Activated CD8-positive, alpha-beta memory T cell treated with anti-CD3 and anti-CD28 coated beads for 24 hours (primary cell): ENCODE measurements at places on chromosomes 6 and 20.

DNA sequence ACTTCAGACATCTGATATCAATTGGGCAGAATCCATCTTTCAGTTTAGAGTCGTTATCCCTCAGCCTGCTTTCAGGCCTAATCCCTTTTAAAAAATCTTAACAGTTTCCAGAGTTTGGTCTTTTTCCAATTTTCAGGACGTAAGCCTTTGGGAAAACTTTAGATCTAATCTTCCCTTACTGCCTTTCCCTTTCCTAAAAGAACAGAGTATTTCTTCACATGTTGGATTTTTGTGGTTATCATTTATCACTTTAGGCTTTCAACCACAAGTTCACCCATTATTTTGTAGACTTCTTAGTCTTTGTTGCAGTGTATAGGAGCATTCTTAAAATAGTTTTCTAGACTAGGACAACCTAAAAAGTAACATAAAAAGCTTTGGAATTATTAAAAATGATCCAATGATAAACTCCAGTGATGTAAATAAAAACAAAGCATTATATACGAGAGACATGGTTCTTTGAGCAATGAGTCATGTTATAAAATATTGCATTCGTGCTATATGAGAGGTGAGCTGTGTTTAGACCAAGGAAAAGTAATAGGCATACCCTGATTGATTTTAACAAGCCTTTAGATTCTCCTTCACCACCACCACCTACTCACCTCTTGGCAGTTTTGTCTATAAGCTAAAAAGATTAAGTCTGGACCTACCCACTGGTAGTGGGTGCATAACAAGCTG lies 90.4 kb upstream of the MCHR2 start:
- DNase-seq = no peak

- DNase-seq = no peak
These were observed 4.0 kb downstream of the HUS1B start for GRCh38 chr6:652865-653264.

DNA sequence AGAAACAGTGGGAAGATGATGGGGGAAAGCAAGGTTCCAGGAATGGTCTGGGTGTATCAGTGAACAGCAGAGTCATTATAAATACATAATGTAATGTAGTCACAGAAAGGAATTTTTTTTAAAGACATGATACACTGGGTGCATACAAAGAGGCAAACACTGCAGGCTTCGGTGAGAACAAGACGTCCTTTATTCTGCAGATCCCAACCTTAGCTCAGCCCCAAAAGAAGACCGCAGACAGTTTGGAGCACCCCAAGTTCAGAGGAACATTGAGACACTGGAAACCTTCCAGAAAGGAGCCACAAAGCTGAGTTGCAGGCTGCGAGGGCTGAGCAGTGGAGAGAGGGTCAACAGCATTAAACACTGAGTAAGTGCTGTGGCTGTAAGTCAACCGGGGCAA lies 30.6 kb upstream of the FOXC1 start:
- DNase-seq = no peak

- no peak for DNase-seq
These were observed 6.6 kb upstream of the SAMHD1 start for GRCh38 chr20:36957875-36958667.

DNA sequence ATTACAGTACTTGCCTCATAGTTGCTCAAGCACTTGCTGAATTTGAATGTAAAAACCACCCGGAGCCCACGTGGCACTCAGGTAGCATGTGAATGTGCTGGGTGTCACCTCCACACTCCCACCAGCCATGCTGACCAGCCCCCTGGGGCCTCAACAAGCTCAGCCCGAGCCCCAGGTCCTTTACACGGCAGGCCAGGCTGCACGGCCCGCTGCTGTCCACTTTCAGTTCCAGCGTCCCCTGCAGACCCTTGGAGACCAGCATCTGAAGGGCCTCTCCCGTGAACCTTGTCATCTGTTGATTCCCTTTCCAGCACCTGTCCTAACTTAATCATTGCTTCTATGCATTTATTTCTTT lies 33.3 kb upstream of the ZBP1 start:
- peak; percentile 51 for DNase-seq

- no peak for DNase-seq
These were observed 10.3 kb downstream of the PREX1 start for GRCh38 chr20:48817367-48818030.

DNA sequence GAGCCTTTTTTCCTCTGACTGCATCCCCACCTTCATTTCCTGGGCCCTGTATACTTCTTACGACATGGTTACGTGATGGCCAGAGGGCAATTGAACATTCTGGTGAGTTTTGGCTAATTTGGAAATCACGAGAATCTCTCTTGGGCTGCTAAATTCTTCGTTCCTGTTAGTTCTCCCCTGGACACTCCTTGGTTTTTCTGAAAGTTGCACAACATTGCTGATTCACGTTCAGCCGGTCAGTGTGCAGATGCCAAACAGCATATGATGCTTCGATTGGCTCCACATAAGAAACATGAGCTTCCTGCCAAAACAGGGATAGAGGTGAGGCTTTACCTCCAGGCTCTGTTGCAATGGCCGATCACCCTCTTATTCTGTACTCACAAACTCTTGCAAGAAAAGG lies 119.4 kb upstream of the LY86 start:
- no peak for DNase-seq

GRCh38 chr6:37576336-37576737 lies 76.6 kb upstream of the CCDC167 start:
- DNase-seq = no peak

GRCh38 chr20:25290646-25291431 lies 43.0 kb downstream of the PYGB start:
- no peak for DNase-seq

- DNase-seq = no peak
These were observed 26.4 kb upstream of the DLGAP4 start for GRCh38 chr20:36279776-36280175.

DNA sequence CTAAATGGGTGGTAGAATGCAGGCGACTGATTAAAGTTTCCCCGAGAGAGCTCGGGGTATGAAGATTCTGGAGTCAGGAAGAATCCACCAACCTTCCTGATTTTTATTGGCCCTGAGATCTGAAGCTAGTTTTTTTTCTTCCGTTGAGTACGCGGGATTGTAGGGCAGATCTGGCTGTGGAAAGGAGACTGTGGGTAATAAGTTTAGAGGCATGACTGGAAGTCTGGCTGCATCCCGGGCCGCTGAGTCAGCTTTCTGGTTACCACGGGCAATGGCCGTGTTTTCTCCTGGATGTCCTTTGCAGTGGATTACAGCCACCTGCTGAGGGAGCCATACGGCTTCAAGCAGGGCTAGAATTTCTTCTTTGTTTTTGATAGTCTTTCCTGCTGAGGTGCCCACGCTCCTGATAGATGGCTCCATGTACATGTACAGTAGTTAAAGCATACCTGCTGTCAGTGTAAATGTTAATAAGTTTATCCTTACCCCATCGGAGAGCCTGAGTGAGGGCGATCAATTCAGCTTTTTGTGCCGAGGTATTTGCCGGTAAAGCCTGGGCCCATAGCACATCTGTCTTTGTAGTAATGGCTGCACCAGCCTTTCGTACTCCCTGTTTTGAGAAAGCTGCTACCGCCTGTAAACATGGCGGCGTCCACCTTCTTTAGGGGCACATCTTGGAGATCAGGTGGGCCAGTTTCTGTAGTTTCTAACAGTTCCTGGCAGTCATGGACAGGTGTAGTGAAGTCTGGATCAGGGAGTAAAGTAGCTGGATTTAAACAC lies 154.0 kb downstream of the TRIM27 start:
- DNase-seq = no peak

DNA sequence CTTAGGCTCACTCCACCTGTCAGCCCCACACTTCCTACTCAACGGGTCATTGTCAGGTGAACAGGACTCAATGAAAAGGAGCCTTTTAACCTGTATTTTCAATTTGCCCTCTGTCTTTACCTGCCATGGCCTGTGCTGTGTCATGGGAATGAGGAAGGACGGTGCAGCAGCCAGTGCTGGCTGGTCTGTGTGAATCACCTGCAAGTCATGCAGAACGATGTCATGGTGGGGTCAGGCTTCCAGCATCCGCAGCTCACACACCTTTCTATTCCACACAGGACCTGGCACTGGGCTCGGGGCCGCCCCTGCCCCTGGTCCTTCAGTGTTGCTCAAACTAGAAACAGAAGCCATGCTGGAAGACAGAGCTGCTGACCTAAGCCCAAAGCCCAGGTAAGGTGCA lies 188.7 kb upstream of the GMDS start:
- no peak for DNase-seq

DNA sequence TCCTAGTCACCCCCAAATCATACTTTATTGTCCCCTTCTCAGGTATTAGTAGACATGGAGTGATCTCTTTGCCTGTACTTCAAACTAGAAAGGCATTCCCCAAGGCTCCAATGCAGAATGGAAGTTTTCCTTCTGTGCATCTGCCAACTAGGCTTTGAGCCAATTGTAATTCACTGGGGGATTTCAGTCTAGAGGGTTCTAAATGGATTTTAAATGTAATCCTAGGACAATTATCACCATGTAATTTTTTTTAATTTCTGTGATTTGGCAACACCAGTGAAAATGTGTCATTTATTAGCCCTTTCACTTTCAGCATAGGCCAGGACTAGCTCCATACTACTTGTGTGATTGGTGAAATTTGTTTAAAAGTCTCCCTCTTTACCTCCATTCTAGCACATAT lies 557.6 kb upstream of the MARCKS start:
- no peak for DNase-seq

DNA sequence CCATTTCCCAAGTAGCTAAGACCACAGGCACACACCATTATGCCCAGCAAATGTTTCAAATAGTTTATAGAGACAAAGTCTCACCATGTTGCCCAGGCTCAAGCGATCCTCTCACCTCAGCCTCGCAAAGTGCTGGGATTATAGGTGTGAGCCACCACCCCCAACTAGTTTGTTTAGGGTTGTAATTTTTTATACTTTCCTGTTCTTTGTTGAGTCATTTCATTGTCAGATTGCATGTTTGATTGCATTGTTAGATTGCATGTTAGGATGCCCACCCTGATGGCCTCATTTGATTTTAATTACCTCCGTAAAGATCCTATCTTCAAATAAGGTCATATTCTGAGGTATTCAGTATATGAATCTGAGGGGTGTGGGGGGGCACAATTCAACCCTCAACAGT lies 73.3 kb upstream of the SASH1 start:
- DNase-seq = no peak

DNA sequence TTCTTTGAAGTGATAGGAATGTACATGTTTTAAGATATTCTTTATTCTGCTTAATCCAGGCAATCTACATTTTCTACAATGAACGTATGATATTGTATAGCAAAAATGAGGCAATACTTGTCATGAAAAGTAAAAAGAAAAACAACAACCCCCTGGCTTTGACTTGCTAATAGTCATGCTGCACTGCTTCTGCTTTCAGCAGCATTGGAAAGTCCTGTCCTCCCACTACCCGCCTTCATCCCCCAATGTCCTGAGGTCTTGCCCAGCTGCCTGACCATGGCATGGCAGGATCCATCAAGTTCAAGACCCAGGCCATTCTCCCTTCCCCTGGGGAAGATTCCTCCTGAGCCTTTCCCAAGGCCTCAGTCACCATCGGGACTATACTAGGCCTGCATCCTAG lies 156.5 kb downstream of the SH3BGRL2 start:
- no peak for DNase-seq

DNA sequence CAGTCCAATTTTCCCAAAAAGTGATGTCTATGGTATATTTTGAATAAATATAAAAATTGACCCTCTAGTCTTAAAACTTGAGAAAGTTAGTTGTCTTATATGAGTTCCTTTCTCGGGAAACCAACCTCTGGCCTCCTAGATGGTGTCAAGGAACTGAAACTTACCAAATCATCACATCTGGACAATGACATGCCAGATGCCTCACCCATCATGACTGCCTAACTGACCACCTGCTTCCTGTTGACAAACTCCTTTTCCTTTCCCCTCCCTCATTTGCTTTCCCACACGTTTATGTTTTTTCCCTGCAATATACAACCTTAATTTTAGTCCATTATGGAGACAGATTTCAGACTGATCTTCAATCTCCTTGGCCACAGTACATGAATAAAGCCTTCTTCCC lies 731.0 kb downstream of the EPHA7 start:
- DNase-seq = no peak

- no peak for DNase-seq
These were observed 19.3 kb downstream of the ENTPD6 start for GRCh38 chr20:25214819-25215218.

DNA sequence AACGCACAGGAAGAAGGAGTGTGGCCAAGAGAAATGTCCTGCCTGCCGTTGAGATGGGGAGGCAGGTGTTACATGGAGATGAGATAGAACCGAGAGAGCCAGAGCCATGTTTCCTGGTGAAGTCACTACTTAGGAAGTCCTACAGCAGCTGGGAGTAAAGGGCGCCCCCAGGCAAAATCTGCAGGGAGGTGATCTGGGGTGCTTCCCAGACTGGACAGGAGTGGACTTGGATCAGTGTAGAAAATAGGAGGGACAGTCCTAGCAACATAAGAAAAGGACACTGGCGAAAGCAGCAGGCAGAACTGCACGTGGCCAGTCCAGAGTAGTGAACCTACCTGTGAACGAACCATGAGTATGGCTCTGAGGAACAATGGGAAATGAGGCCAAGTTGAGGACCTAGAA lies 85.3 kb downstream of the CD164 start:
- no peak for DNase-seq

DNA sequence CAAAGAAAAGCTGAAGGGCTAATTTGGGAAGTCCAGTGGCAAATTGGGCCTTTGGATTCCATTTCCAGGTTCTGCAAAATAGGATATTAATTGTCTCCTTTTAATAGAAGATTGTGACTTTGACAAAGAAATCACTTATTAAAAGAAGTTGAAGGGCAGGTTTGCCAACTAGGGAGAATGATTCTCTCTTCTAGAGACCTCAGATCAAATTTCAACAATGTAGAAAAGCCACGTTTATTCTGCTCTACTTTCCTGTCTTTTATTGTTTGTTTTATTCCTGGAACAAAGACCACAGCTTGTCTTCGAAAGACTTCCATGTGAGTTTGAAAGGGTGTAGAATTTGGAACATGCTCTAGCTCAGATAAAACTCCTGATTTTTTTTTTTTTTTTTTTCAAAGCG lies 65.5 kb upstream of the PRL start:
- DNase-seq = no peak

DNA sequence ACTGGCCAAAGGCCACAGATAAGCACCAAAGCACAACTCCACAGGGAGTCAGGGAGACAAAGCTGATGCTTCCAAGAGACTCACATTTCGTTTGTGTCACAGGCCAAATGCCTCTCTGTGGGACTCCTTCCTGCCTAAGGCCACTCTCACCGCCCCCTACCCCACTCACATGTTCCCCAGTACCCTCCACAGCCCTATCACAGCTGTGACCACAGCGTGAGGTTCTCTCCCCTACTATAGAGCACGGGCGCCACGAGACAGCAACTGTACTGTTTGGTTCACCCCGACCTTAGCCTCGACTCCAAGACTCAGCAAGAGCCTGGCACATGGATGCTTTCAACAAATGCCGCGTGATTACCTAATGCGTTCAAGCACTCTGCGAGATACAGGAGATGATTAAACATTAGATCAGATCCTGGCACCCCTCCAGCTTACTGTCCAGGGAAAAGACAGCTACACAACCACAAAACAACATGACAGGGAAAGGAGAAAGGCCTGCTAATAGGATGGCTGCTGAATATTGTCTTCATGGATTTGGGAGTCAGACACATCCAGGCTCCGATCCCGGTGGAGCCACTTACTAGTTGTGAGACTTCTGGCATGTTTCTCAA lies 105.5 kb downstream of the AGPAT4 start:
- DNase-seq = no peak

- DNase-seq = peak; percentile 93
These were observed 58.5 kb downstream of the PREX1 start for GRCh38 chr20:48769069-48769983.
